ENCODE measurements at places on chromosomes 3 and 15.

DNA sequence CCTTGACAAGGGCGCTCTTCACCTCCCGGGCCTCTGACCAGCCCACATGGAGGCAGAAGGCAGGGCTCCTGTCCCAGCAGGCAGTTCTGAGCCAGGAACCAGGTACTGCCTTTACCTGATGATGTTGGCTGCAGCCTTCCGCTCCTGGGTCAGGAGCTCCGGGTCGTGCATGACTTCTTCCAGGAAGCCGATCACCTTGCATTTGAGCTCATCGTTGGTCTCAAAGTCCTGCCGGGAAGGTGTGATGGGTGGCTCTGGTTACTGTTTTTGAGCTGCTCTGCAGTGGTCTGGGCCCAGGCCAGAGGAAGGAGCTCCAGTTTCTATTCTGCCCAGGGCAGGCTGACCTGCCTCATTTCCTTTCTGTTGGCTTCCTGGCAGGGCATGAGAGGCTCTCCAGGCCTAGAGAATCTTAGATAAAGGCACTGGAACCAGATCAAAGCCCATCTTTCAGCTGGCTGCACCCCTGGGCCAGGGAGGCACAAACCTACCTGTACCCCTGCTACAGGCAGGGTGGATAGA is 53.2 kb upstream of the CTSH start:
- DNase-seq: no peak

DNA sequence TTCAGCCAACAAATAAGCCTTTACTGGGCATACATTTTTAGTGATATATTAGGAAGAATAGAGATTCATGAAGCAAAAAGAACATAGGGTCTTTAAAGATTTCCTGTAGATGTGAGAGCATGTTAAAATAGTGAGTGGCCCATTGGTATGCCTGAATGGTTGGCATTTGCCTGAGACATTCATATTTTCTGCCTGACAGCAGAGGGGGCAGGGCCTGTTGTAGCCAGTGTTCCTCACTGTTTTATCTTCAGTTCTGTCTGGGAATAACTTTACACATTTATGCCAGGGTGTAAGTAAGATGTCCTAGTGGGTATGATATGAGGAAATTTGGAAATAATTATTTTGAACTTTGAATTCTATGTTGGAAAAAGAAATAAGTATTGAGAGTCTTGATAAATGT is 704.7 kb upstream of the ARPP21 start:
- no peak for DNase-seq

GRCh38 chr3:171552531-171552930 is 92.3 kb upstream of the TNIK start:
- DNase-seq: no peak

GRCh38 chr3:98003306-98003969 is 31.2 kb upstream of the RIOX2 start:
- no peak for DNase-seq

- DNase-seq: no peak
Observed at GRCh38 chr15:67105065-67105951, 39.9 kb downstream of the SMAD3 start.

All from activated CD4-positive, alpha-beta T cell treated with anti-CD3 and anti-CD28 coated beads, Interleukin-2, amount 50 U/mL, for 24 hours (primary cell).